ENCODE measurements at places on chromosomes 7 and 10.
A peak's percentile ranks its signal among the peaks of the same experiment; 100 is the strongest.

DNA sequence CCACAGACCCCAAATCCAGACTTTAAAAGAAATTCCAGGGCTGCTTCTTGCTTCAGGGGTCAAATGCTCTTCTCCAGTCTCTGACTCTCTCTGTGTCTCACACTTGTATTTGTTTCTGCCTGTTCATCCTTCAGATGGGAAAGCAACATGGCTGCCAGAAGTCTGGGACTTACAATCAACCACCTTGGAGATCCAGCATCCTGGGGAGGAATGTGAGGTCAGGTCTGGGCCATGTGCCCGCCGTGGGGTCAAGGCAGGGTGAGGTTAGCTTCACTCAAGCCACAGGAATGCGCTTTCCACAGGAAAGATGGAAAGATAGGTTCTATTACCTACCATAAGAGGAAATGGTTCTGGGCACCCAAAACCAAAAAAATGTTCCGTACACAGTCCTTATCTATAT, 34.3 kb upstream of the NPVF start:
- H3K36me3 ChIP-seq = no peaks in the 10 kb centered on the region
- H3K4me3 ChIP-seq = no peak overlapping the region
- peaks cover 5% of the 10 kb centered on the region for H3K4me1 ChIP-seq
- H3K27me3 ChIP-seq = no peaks in the 10 kb centered on the region

DNA sequence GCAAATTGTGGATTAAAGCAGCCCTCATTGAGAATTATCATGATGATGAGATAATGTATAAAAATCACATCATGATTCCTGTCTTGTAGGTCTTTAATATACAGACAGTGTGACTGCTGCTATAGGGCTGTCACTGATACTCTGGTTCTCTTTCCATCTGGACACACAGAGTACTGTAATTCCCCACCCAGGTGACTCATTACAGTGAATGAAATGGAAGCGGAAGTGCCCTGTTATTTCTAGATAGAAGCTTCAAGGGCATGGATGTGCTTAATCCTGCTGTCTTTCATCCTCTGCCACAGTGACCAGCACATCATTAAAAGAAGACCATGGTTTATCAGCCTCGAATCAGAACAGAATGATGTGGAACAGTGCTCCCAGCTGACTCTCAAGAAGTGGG, 1234.0 kb downstream of the SORCS3 start:
- no peaks in the 10 kb centered on the region for H3K4me1 ChIP-seq
- H3K27ac ChIP-seq = no peak overlapping the region
- DNase-seq = no peak
- H3K27me3 ChIP-seq = no peaks in the 10 kb centered on the region

GRCh38 chr7:93178213-93178612, 30.0 kb upstream of the SAMD9L start:
- H3K36me3 ChIP-seq = no peaks in the 10 kb centered on the region
- H3K4me1 ChIP-seq = no peaks in the 10 kb centered on the region
- no peaks in the 10 kb centered on the region for H3K27me3 ChIP-seq
- DNase-seq = no peak
- no peak overlapping the region for H3K27ac ChIP-seq

DNA sequence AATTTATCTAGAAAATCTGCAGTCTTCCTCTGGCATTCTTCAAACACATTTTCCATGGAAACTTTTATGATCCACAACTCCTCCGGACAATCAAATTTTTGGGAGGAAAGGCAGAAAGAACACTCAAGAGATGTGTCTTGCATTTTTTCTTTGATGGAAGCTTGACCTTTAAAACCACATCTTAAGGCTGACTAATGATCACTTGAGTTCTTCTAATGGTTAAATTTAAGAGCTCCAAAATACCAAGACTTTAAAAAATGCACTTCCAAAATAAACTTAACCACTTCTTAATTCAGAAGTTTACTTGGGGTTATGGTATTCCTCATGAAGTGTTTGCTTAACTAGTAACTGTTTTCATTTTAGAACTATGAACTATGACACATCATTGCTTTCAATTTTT, 43.3 kb downstream of the ETV1 start:
- no peaks in the 10 kb centered on the region for H3K4me1 ChIP-seq
- H3K36me3 ChIP-seq = no peaks in the 10 kb centered on the region

DNA sequence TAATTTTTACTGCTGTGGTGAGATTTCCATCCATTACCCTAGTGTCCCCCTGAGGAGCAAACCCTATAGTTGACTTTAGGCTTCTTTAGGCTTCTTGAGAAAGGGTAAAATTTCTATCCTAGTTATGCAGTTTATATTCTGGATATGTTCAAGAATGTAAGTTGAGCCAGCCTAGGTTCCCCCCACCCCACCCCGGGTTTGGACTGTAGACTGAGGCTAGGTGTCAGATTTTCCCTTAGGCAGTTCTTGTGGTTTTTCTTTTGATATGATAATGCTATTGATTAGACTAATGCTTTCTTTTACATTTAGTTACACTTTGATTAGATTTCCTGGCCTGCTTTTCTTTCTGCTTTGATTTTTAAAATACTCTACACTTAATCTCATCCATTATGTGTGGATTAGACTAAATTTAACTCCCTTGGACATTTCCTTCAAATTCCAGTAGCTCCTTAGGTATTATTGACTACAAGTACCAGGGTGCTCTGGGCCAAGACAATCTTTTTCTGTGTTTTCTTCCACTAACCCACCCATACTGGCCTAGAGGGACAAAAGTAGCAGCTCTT, 37.7 kb downstream of the NRF1 start:
- no peaks in the 10 kb centered on the region for H3K27me3 ChIP-seq
- DNase-seq = no peak
- H3K36me3 ChIP-seq = no peaks in the 10 kb centered on the region
- no peak overlapping the region for H3K27ac ChIP-seq
- no peaks in the 10 kb centered on the region for H3K4me1 ChIP-seq

DNA sequence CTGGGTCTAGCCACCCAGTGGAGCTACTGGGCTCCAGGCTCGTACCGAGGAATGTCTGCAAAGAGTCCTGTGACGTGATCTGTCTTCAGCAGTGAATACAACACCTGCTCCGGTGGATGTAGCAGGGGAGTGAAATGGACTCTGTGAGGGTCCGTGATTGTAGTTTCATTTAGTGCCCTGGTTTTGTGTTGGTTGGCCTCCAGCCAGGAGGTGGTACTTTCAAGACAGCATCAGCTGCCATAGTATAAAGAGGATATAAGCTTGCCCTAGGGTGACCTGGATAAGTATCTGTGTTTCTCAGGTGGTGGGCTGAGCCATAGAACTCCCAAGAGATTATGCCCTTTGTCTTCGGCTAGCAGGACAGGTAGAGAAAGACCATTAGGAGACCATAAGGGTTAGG, 24.6 kb upstream of the WNT2 start:
- H3K27ac ChIP-seq = no peak overlapping the region
- no peak overlapping the region for H3K4me3 ChIP-seq
- no peak for DNase-seq

- no peaks in the 10 kb centered on the region for H3K36me3 ChIP-seq
- peaks cover 4% of the 10 kb centered on the region for H3K4me1 ChIP-seq
- no peak for DNase-seq
- no peaks in the 10 kb centered on the region for H3K27me3 ChIP-seq
- H3K4me3 ChIP-seq = no peak overlapping the region
Observed at GRCh38 chr7:5626498-5626897, 155.0 kb downstream of the RNF216 start.

GRCh38 chr10:128727114-128727513, 600.9 kb upstream of the MKI67 start:
- no peak overlapping the region for H3K4me3 ChIP-seq
- no peaks in the 10 kb centered on the region for H3K36me3 ChIP-seq

GRCh38 chr10:1404323-1405260, 332.7 kb downstream of the ADARB2 start:
- no peak overlapping the region for H3K27ac ChIP-seq
- no peaks in the 10 kb centered on the region for H3K36me3 ChIP-seq
- DNase-seq = no peak
- H3K4me3 ChIP-seq = no peak overlapping the region
- H3K27me3 ChIP-seq = no peaks in the 10 kb centered on the region
- H3K4me1 ChIP-seq = no peaks in the 10 kb centered on the region

- H3K4me1 ChIP-seq = no peaks in the 10 kb centered on the region
- H3K27ac ChIP-seq = peak overlapping the region; percentile 33
- DNase-seq = no peak
- no peaks in the 10 kb centered on the region for H3K36me3 ChIP-seq
- no peaks in the 10 kb centered on the region for H3K27me3 ChIP-seq
Observed at GRCh38 chr7:152411389-152411788, 24.4 kb downstream of the KMT2C start.

- no peak overlapping the region for H3K4me3 ChIP-seq
- no peaks in the 10 kb centered on the region for H3K36me3 ChIP-seq
- no peak for DNase-seq
- H3K4me1 ChIP-seq = no peaks in the 10 kb centered on the region
- H3K27me3 ChIP-seq = no peaks in the 10 kb centered on the region
Observed at GRCh38 chr7:155000795-155001194, 2.1 kb downstream of the PAXIP1 start.

- H3K36me3 ChIP-seq = no peaks in the 10 kb centered on the region
- no peaks in the 10 kb centered on the region for H3K4me1 ChIP-seq
- H3K27ac ChIP-seq = no peak overlapping the region
- no peak overlapping the region for H3K4me3 ChIP-seq
Observed at GRCh38 chr7:26504411-26505120, 212.9 kb downstream of the SNX10 start.

- no peaks in the 10 kb centered on the region for H3K4me1 ChIP-seq
- H3K27me3 ChIP-seq = no peaks in the 10 kb centered on the region
- H3K36me3 ChIP-seq = no peaks in the 10 kb centered on the region
- H3K4me3 ChIP-seq = no peak overlapping the region
Observed at GRCh38 chr7:154584352-154585252, 418.3 kb downstream of the PAXIP1 start.

DNA sequence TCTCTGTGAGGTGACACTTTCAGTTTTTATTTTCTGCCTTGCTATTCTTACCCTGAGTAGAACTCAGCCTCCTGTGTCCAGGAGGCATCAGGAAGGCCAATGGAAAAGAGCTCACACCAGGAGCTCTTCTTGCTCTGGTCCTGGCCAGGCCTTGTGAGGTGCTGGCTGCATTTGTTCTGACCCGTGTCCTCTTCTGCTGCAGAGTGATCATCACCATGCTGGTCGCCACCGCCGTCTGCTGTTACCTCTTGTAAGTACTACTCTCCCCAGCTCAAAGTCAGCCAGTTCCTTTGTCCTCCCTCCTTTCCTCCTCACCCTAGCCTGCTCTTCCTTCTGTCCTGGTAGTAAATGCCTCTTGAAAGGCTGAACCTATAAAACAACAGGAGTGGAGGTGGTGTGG, 1.6 kb downstream of the ATP6V0E2 start:
- no peak overlapping the region for H3K4me3 ChIP-seq
- no peak for DNase-seq
- no peaks in the 10 kb centered on the region for H3K36me3 ChIP-seq

- no peaks in the 10 kb centered on the region for H3K36me3 ChIP-seq
- no peaks in the 10 kb centered on the region for H3K4me1 ChIP-seq
- no peak overlapping the region for H3K27ac ChIP-seq
- no peaks in the 10 kb centered on the region for H3K27me3 ChIP-seq
- no peak for DNase-seq
- H3K4me3 ChIP-seq = no peak overlapping the region
Observed at GRCh38 chr10:92268748-92269147, 22.1 kb downstream of the CPEB3 start.

- no peaks in the 10 kb centered on the region for H3K4me1 ChIP-seq
- no peak overlapping the region for H3K4me3 ChIP-seq
- DNase-seq = no peak
Observed at GRCh38 chr7:43700059-43700501, 29.2 kb downstream of the COA1 start.

- H3K4me1 ChIP-seq = no peaks in the 10 kb centered on the region
- no peaks in the 10 kb centered on the region for H3K36me3 ChIP-seq
- DNase-seq = peak; percentile 28
- no peak overlapping the region for H3K4me3 ChIP-seq
Observed at GRCh38 chr10:33661580-33662336, 327.3 kb upstream of the NRP1 start.

GRCh38 chr10:1063232-1063865, 7.2 kb downstream of the WDR37 start:
- no peak overlapping the region for H3K27ac ChIP-seq
- H3K36me3 ChIP-seq = no peaks in the 10 kb centered on the region
- no peaks in the 10 kb centered on the region for H3K4me1 ChIP-seq
- H3K27me3 ChIP-seq = no peaks in the 10 kb centered on the region

DNA sequence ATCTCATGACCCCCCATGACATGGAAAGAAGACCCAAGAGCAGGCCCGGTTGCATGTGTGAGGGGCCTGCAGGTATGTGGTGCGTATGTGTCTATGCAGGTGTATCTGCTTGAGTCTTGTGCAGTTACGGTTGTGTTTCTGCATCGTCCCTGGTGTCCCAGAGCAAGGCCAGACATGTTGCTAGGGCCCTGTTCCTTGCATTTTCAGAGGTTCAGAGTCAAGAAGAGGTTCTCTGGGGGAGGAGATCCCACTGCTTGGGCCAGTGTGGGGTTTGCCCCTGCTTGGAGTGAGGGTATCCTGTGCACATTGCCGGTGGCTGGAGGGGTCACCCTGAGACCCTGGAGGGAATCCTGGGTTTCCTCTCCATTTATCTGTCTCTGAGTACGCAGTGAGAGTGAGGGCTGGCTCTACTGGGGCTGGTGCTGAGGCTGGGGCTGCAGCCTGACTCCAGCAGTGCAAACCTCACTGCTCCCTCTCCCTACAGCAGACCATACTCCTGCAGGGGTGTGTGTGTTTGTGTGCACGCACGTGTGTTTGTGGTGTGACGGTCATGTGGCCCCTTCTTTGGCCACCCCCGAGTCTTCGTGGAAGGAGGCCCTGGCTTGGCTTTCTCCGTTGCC, 4.1 kb downstream of the TRIM8 start:
- H3K4me1 ChIP-seq = peaks cover 41% of the 10 kb centered on the region
- DNase-seq = no peak
- no peaks in the 10 kb centered on the region for H3K27me3 ChIP-seq
- H3K4me3 ChIP-seq = peak overlapping the region; percentile 2
- H3K27ac ChIP-seq = peak overlapping the region; percentile 97
- H3K36me3 ChIP-seq = no peaks in the 10 kb centered on the region
